ENCODE measurements at places on chromosomes 1 and 21.

DNA sequence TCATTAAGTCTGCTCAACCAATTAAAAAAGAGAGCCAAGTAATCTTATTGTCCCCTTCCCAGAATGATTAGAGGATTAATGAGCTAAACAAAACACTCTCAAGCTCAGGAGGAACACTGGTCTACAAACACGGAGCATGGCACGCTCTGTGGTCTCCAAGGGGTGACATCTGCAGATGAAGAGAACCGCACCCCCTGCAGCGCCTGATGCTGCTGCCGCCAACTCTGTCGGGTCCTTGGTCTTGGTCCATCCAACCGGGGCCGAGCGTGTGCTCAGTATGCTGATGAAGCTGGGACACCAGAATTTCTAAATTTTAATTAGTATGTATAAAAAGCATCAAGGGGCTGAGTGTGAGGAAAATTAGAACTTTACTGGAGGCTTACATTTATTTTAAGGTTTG lies 82.7 kb downstream of the LPAR3 start:
- no peak for DNase-seq

DNA sequence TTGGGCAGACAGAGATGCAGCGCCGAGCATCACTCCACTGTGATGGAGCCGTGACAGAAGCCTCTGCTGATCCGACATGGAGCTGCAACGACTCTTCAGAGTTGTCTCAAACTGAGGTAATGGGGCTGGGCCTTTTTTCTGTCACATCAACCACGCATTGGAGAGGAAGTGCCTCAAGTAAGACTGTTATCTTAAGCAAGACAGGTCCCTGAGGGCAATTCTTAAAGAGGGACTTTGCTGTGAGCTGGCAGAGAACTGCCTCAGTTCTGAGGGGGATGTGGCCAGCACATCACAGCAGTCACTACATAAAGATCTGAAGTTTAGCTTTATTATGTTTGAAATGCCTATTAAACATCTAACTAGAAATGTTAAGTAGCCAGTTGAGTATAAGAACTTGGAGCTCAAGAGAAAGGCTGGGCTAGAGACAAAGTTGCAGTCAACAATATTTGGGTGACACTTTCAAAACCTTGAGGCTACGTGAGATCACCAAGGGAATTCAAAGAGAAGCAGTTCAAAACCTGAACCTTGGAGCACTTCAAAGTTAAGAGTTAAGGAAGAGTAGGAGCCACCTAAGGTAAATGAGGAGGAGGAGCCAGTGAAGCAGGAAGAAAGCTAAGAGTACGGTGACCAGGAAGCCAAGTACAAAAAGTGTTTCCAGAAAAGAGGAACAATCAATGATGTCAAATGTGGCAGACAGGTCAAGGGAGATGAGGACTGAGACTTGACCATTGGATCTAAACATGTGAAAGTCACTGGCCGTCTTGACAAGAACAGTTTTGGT lies 54.2 kb upstream of the BCL9 start:
- no peak for DNase-seq

- DNase-seq: peak; percentile 4
Observed at GRCh38 chr21:36545776-36546511, 66.0 kb upstream of the CLDN14 start.

- DNase-seq: peak; percentile 38
Observed at GRCh38 chr1:89519779-89520358, 4.8 kb upstream of the LRRC8B start.

DNA sequence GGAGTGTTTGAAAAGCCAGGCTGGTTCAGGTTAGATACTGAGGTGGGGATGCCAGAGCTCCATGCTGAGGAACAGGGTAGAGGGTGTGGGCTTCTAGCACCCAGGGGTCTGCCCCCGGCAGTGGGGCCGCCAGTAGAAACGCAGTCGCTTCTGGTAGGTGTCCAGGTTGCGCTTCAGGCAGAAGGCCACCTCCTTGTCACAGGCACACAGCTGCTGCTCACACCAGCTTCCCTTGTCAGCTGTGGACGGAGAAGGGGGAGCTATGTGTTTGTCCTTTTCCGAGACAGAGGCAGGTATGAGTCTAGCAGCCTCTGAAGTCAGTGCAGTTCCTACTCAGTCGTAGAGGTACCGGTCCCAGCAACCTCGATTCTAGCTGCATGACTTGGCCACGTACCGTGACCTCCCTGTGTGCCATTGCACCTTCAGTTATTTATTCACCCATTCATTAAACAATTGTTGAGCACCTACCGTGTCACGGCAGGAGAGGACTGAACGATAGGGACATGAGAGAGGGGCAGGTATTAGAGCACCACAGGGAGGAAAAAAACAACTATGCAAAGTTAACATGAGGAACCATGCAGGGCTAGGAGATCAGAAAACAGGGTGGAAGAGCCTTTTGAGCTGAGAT lies 5.2 kb downstream of the PLA2G2D start:
- DNase-seq: no peak

DNA sequence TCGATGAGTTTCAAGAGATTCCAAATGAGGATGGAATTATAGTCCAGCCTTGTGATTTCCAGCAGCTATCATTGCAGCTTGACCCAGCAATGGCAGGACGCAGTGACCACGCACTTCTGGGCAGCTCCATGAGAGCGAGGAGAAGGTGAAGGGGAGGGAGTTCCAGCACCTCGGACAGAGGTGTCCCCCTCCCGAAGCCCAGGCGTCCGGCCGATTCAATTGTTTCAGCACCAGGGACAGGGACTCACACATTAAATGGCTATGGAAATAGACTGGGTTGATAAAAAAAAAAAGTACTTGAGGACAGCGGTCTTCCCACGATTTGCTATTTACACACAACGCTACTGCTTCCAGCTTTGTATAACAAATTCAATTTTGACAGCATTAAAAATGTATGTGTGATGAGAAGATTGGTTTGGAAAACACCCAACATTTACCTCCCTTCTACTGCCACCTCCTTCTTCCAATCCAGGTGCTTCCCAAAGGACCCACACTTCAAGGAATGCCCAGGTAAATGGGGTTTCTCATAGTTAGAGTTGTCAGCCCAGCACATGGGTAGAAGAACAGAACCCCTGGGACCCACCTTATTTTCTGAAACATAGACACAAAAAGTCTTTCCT lies 71.8 kb downstream of the DISP3 start:
- no peak for DNase-seq

GRCh38 chr21:46297338-46298271 lies 11.5 kb downstream of the YBEY start:
- DNase-seq: peak; percentile 47

DNA sequence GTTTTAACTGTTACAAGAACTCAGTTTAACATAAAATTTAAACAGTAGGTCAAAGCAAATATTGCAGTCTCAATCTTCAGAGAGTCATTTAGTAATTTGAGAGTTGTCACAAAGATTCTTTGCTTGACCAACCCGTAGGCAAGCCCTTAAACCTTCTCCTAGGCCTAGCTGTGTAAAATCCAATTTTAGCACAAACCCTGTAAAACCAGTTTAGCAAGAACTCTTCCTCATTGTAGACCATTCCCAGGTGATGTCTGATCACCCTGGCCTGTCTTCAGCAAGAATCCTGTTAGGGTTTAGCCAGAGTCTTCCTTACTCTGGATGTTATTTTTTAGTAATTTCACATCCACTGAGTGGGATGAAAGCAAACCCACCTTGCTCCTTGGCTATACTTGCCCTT lies 30.1 kb downstream of the LRIG2 start:
- DNase-seq: peak; percentile 63

DNA sequence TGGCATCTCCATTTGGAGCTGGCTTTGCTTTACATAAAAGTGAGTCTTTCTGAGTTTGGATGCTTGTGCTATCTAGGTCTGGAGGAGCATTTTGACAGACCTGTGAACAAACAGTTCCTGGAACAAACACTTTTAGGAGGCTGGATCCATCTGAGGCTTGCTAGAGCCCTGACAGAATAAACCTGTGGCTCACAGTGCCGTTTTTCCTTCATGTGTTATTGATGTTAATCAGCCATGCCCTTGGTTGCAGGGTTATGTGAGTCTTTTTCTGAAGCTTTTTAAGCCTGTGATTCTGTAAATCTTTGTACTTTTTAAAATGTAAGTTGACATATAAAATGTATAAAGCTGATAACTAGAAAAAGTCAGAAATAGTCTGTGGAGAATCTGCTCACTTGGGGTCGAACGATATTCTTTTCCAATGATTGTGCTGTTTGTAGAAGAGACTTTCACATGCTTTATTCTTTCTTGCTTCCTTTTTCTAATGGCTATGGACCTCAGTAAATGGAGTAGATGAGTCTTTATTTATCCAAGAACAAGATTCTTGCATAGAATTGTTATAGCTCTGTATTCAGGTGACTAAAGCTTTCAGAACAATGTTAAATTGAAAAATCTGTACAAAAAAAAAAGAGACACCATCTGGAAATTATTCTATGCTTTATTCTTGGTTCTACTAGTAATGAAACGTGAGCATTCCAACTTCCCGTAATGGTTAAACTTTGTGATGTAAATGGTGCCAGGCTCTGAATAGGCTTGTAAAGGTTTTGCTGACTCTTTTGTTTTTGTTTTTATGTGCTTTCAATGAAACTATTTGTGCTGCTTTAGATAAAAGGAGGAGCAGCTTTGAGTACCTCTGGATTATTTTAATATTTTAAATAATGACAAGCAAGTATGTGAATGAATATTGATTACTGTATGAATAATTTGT lies 53.7 kb downstream of the CACHD1 start:
- no peak for DNase-seq

- DNase-seq: no peak
Observed at GRCh38 chr1:229567109-229567868, 8.8 kb upstream of the ABCB10 start.

DNA sequence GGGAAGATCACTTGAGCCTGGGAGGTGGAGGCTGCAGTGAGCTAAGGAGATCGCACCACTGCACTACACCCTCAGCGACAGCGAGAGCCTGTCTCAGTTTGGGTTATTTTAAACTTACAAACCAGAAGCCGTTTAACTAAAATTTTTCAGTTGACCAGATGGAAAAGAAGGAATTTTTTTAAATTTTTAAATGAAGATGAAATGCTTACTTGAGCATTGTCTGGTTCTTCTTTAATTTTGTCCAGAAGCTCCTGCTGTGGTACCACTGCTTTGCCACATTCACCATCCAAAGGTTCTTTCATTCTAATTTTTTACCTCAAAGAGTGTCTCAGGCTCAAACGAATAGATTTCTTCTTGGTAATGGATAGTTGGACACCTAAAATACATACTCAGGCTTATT lies 1.4 kb downstream of the ZMYM6 start:
- DNase-seq: no peak

- DNase-seq: no peak
Observed at GRCh38 chr1:97903626-97904025, 17.2 kb downstream of the DPYD start.

GRCh38 chr21:14361958-14362357 lies 21.0 kb downstream of the HSPA13 start:
- no peak for DNase-seq

DNA sequence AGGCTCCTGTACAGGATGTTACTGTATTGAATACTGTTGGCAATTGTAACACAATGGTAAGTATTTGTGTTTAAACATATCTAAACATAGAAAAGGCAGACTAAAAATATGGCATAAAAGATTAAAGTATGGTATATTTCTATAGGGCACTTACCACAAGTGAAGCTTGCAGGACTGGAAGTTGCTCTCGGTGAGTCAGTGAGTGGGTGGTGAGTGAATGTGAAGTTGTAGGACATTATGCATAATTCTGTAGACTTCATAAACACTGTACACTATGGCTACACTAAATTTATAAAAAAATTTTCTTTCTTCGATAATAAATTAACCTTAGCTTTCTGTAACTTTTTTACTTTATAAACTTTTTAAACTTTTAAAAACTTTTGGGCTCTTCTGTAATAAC lies 13.7 kb upstream of the TRIM62 start:
- DNase-seq: no peak

GRCh38 chr1:197392541-197392940 lies 124.5 kb downstream of the CRB1 start:
- no peak for DNase-seq

GRCh38 chr1:237012788-237013383 lies 8.6 kb upstream of the MT1HL1 start:
- DNase-seq: no peak

- DNase-seq: peak; percentile 26
Observed at GRCh38 chr1:234603221-234604204, 6.5 kb downstream of the IRF2BP2 start.

- DNase-seq: no peak
Observed at GRCh38 chr1:221039616-221040015, 160.4 kb downstream of the HLX start.

- DNase-seq: no peak
Observed at GRCh38 chr1:9388335-9389180, 95.9 kb downstream of the SPSB1 start.

GRCh38 chr1:26070296-26070962 lies 3.0 kb upstream of the TRIM63 start:
- DNase-seq: no peak

DNA sequence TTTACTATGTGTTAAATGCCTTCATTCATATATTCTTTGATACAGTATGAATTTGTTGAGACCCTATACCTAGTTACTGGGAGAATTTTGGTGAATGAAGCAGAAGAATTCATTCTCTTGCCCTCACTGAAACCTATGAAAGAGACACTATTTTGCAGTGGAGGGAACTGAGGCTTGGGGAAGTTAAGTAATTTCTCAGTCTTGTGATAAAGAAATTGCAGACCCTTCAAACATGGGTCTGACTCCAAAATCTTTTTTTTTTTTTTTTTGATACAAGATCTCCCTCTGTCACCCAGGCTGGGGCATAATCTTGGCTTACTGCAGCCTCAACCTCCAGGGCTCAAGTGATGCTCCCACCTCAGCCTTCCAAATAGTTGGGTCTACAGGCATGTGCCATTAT lies 132.1 kb downstream of the DNM3 start:
- DNase-seq: no peak

DNA sequence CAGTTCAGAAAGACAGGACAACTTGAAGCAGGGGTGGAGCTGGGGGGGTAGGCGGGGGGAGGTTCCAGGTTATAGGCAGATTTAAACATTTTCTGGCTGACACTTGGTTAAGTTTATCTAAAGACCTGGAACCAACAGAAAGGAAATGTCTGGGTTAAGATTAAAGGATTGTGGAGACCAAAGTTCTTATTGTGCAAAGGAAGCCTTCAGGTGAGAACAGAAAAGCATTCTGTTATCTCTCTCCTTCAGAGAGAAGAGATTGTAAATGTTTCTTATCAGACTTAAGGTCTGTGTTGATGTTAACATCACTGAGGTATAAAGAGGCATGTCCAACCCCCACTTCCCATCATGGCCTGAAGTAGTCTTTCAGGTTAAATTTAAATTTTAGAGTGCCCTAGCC lies 3.7 kb upstream of the ACADM start:
- no peak for DNase-seq

- DNase-seq: no peak
Observed at GRCh38 chr1:186950547-186950946, 121.8 kb downstream of the PLA2G4A start.

DNA sequence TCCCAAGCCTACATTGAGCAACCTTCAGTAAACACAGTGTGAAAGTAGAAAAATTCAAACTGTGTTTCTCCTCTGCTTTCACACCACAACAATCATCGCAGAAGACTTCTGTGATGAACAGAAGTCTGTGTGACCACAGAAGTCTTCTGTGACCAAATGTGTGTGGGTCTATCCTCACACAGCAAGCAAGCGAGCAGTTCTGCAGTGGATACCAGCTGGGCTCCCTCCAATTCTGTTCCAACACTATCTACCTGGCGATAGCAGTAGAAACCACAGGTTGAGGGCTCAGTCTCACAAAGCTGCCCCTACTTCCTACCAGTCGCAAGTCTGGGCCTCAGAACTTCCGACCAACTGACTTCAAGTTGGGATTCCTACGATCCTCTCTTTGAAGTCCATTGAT lies 21.0 kb upstream of the RAP1A start:
- no peak for DNase-seq

- no peak for DNase-seq
Observed at GRCh38 chr1:151720974-151721787, at the start of gene RIIAD1. RIIAD1 (plus strand) TSS chr1:151721522; CDS start chr1:151721537, 15 bp downstream.

GRCh38 chr1:225695578-225696337 lies 42.8 kb upstream of the ENAH start:
- no peak for DNase-seq
